Neural crest cell (in vitro differentiated cells): ENCODE measurements at places on chromosomes 2 and 18. TPM values are rescaled to one million over a fixed set of nuclear protein-coding genes. Genes with fewer than 3 reads are reported as not detected.

GRCh38 chr18:45295388-45295787 lies 319.9 kb upstream of the SLC14A2 start:
- no peak for DNase-seq

CCDC150 gene
- 29.0 and 31.8 TPM in 2 replicates for total RNA-seq

- DNase-seq = no peak
Measured at GRCh38 chr18:55509631-55510324, 78.2 kb downstream of the TCF4 start.

- no peak for DNase-seq
Measured at GRCh38 chr18:36503477-36503876, 206.0 kb downstream of the FHOD3 start.

DNA sequence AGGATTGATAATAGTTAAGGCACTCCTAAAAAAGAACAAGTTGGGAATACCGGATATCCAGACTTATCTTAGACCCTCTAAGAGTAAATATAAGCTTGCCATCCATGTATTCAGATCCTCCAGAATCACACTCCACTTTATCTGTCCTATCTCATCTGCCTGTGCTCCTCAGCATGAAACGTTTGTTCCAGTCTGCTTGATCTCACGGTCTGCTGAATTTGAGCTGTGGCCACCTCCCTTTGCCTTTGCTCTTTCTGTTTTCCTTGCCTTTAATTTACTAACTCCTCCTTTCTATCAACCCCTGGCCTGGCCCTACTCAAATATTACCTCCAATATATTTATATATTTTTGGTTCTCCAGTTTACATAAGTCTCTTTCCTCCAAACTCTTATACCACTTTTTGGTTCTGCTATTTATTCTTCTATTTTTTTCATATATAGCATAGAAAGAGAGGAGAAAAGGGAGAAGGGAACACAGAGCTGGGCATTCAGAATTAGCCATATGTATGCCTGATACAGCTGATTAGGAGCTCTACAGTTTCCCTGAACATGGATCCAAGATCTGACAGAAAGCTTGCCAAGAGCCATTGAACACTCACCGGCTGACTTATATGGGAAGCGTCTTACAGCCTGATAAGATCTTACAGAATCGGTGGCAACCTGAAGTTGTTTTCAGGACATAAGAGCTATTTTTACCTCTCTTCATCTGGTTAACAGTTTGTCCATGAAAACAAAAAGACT lies 21.8 kb upstream of the DNAJC27 start:
- no peak for DNase-seq

MRPL30 gene
- 44.3 and 47.9 TPM in 2 replicates for total RNA-seq

- no peak for DNase-seq
Measured at GRCh38 chr2:64963719-64964118, 25.5 kb upstream of the SLC1A4 start.

- DNase-seq = no peak
Measured at GRCh38 chr2:119809339-119810048, 49.8 kb downstream of the PTPN4 start.

GRCh38 chr2:95086017-95086416 lies 35.6 kb downstream of the MRPS5 start:
- no peak for DNase-seq

TBR1 gene
- total RNA-seq = 0.05 and 0.09 TPM in 2 replicates

DNA sequence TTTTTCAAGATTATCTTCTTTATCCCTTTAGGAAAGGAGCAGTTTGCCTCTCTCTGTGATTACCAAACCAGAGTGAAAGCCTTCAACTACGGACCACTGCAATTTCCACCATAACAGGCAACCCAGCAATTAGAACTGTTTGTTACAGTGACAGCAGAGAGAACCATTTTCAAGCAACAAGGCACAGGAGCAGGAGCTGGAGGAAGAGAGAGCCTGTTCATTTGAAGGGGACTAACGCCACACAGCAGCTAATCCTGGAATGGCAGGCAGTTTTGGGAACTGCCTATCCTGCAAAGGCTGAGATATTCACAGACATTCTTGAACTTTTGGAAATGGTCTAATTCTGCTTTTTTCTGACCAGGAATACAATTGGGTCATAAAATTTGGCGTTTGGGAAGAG lies 1541.9 kb upstream of the PIK3C3 start:
- peak; percentile 28 for DNase-seq

GRCh38 chr2:73018188-73018825 lies 53.2 kb downstream of the SFXN5 start:
- DNase-seq = no peak

- no peak for DNase-seq
Measured at GRCh38 chr2:147711031-147711430, 133.8 kb upstream of the ACVR2A start.

GRCh38 chr2:6639929-6640620 lies 225.6 kb downstream of the CMPK2 start:
- peak; percentile 67 for DNase-seq

- DNase-seq = no peak
Measured at GRCh38 chr2:179939259-179939658, 67.8 kb downstream of the CWC22 start.

TDRD15 gene
- total RNA-seq = not detected in 2 replicates

TUBB8B gene
- not detected in 2 replicates for total RNA-seq

GRCh38 chr2:128686497-128686859 lies 367.8 kb upstream of the HS6ST1 start:
- DNase-seq = no peak

DNA sequence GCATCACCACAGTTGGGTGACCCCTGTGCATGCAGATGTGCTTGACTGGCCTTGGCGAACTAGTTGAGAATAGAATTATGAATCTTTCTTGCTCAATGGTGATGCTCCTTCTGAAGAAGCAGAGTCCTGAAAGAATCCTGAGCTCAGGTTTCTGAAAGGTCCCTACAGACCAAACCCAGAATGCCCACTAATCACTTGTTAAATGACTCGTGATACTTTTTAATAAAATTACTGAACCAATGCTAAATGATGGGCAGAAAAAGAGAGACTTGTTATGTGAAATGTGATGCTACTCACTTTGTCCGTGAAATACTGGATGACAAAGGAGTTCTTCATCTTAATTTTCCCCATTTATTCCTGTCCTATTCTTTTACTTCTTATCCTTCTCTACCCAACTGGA lies 263.5 kb upstream of the LRRTM1 start:
- DNase-seq = no peak

DNA sequence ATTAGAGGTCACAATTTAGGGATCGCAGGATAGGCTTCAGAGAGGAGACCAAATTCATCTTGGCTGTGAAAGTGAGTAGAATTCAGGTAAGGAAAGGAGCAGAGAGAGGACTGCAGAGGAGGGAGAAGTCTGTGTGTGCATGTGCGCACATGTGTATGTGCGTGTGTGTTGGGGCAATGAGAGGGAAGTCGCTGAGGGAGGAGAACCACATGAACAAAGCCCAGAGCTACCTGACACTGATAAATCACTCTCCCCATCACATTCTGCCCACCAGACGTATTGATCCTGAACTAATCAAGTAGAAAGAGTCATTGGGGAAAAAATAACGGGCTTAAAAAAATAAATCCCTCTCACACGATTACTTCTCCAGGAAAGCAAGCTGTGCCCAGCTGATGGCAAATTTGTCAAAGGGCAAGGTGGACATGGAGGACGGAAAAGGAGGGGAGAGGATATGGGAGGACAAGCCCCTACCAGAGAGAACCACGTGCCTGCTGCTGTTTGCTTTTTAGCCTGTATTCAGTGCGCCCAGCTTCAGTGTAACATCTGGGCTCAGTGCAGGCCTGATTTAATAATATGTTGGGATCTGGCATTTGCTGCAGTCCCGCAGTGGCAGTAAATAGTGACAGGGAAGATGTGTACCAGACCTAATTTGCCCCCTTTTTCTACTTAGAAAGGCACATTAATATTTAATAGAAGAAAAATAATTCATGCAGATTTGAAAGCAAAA lies 307.5 kb downstream of the C1D start:
- no peak for DNase-seq

- peak; percentile 3 for DNase-seq
Measured at GRCh38 chr2:152336854-152337510, 2.0 kb downstream of the FMNL2 start.

ADAM23 gene
- 31.2 and 34.0 TPM in 2 replicates for total RNA-seq

DNA sequence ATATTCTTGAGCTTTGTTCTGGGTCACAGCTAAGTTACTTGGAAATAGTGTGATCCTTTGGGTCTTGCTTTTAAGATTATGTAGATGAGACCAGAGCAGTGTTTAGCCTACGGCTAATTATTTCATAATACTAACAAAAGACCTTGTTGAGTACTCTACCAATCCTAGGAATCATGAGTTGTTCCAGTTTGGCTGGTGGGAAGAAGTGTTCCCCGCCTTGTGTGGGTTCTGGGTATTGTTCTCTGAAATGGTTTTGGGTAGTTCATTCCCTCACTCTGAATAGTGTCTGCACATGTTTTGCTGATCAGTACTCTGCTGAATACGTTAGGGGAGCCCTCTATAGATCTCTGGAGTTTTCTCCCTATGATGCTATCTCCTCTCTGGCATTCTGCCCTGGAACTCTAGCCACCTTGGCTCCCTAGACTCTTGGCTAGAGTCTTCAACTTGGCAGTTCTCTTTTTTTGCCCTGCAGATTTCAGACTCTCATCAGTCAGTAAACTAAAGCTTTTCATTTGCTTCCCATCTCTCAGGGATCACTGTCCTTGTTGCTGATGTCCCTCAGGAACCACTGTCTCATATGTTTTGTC lies 48.4 kb downstream of the NEMP2 start:
- no peak for DNase-seq
